ENCODE measurements at places on chromosomes 11 and 22.

- DNase-seq = no peak
These were observed 1.5 kb downstream of the AMPD3 start for GRCh38 chr11:10456519-10456918.

- no peak for DNase-seq
These were observed 1088.4 kb downstream of the LRRC4C start for GRCh38 chr11:40370821-40371616.

DNA sequence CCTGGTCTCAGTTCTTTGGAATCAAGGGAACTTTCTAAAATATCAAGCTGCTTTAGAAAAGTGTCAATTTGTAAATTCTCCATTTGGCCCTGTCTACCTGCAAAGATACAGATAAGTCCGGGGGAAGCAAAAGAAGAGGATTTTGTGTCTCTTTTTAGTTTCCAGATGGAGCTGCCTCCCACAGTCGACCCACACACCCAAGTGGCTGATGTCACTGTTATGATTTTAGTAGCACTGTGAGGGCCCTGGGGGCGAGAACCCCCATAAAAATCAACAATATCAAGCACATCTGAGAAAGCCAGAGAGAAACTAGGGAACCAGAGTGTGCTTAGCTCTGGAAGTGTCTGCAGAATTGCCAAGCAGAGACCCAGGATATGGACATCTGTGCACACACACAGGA, 212.7 kb downstream of the LARGE1 start:
- DNase-seq = no peak

DNA sequence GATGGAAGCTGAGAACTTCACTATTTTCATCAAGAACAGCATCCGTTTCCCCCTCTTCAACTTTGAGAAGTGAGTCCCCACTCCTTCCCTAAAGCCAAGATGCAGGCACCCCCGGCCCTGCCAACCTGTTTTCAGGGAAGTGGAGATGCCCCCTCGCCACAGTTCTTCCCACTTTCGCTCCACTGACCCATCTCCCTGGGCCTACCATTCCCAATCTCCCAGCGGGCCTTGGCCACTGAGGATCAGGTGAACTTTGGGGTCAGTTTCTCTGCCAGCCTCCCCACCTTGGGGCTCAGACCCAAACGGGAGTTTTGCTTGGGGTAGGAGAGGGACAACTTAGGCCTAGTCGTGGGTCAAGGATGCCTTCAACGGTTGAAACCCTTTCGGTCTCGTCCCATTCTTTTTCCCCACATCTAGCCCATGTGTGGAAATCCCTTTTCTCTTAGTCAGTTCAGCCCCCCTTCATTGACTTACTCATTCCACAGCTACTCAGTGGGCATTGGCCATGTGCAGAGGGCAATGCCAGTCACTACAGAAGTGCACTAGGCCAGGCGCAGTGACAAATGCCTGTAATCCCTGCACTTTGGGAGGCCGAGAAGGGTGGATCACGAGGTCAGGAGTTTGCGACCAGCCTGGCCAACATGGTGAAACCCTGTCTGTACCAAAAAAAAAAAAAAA, 10.6 kb downstream of the P2RX3 start:
- DNase-seq = no peak

- DNase-seq = no peak
These were observed 30.6 kb downstream of the DBX1 start for GRCh38 chr11:20129665-20130064.

DNA sequence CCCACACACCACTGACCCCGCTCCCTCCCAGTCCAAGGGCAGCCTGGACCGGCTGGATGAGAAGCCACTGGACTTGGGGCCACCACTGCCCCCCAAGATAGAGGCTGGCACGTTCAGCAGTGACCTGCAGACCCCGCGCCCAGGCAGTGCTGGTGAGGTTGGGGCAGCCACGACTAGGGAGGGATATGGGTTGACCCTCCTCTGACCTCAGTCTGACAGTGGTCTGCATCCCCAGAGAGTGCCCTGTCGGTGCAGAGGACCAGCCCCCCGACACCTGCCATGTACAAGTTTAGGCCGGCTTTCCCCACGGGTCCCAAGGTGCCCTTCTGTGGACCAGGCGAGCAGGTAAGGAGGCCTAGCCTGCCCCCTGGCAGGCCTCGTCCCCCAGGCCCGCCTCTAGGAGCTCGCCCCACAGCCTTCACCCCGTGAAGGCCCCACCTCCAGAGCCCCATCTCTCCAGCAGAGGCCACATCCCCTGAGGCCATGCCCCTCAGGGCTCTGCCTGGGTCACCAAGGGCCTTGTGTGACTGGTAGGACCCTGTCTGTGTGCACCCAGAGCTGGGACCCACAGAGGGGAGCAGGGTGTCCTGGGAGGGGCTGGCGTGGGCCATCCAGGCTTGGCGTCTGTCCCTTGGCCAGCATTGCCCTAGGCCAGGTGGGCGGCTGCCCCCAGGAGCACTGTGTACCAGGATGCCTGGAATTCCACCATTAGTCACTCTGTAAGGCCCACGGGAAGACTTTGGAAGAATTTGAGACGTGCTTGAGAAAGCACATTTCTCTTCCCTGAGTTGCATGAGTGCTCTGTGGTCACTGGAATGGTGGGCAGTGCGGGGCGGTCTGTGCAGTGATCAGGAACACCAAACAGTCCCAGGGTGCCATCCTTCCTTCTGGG, 9.4 kb downstream of the CCDC188 start:
- no peak for DNase-seq

DNA sequence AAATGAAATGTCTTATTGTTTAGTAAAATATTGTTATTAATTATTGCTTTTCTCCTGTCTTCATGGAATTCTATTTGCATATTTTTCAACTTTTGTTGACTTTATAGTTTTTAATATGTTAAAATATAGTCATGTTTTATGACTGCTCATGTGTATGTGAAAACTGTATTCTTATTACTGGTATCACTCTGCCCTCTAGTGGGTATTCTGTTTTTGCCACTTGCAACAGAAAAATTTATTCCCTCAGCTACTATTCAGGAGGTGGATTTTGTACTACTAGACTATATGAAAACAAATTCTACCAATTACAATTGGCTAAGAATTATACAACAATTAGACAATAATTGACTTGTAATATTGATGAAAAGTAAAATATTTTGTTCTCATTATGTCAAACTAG, 45.0 kb downstream of the OR4C6 start:
- no peak for DNase-seq

DNA sequence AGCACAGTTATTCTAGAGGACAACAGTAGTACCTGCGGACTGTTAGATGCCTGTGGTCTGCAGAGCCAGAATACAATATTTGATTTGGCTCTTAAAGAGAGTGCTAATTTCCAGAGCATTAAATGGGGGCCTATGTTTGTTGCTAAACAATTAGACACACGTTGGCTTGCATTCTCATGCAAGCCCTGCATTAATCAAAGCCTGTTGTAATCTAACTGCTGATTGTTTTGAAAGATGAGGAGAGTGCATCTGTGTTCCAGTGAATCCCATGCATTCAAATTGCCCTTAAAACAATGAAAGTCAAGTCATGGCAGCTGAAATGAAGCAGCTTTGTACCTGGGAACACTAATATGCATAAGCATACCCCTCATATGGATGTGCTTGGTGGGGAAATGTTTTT, 419.4 kb downstream of the DYNC2H1 start:
- no peak for DNase-seq

DNA sequence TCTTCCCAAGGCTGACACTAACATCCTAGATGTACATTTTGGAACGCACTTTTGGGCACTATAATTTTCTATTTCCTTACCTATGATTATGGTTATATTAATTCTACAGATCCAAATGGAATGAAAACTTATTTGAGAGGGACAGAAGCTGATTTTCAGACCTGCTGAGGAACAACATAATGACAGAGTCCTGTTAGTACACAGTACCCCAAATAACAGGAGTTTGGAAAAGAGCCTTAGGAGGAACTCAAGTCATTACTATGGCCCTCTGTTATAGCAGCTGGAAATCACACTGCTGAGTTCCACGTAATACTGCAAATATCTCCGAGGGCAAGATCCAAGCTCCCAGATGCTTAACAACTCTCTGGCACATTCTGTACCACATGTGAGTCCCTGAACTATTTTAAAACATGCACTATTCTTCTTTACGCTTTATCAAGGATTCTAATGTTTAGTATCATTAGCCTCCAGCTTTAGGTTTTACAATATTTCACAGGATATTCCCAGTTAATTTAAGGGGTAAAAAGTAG, 1027.7 kb upstream of the CCDC90B start:
- DNase-seq = no peak

- DNase-seq = no peak
These were observed 5.5 kb downstream of the SNAP29 start for GRCh38 chr22:20864186-20864908.

GRCh38 chr22:27662359-27663301, 138.9 kb downstream of the MN1 start:
- no peak for DNase-seq

DNA sequence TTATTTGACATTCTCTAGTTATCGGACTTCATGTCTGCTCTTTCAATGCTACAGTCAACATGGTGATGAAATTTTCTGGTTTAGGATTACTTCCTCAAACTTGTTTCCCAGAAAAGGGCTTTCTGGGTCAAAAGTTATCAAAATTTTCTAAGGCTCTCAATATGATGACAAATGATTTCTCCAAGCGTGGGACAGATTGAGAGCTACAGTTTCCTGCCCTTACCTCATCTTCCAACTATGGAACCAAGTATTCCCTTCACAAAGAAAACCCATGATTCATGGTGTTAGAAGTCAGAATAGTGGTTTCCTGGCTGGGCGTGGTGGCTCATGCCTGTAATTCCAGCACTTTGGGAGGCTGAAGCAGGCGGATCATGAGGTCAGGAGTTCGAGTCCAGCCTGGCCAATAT, 17.8 kb downstream of the MYO18B start:
- no peak for DNase-seq

DNA sequence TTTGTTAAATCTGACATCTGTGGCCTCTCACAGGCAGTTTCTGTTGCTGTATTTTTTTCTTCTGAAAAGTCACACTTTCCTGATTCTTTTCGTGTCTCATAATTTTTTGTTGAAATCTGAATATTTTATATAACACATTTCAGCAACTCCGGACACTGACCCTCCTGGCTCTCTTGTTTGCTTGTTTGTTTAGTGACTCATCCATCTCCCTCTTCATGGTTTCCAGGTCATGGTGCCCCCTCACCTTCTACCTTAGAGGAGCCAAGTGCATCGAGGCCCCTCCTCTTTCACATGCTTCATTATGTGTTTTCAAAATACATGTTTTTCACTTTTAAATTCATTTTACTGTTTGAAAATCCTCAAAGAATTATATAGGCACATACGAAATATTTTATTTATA, 562.4 kb downstream of the OPCML start:
- DNase-seq = no peak

GRCh38 chr11:12715941-12716340, 41.7 kb downstream of the TEAD1 start:
- DNase-seq = no peak

DNA sequence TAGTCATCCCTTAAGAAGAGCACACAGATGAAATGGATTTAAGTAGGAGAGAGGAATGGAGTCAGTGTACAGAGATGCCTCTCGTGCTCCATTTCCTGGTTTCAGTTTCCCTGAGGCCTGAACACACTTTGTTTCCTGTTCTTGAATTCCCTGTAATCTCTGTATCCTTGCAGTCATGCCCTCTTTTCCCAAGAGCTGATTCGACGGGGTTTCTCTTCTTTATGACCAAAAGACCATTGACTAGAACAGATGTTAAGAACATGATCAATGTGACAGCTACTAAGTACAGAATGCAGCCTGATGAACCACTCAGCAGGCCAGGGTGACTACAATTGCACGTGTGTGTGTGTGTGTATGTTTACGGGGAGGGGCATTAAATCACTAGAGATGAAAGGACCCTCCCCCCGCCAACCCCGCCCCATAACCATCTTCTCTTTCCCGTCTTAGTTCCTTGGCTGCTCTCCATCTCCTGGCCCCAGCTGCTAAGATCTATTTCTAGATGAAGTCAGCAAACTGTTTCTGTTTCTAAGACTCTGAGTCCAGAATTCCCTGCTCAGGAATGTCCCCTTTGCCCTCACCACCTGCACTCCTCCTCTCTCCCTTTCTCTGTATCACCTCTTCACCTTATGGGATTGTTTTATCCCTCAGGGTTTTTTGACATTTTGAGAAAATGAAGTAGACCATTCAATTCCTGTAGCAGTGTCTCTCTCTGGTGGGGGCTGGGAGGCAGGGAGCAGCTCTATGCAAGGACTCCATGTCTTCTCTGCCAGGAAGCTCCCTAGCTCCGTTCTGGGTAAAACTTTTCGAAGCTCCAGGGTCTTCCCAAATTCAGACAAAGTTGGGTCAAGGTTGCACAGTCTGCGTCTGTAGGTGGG, 26.0 kb downstream of the SLC22A6 start:
- no peak for DNase-seq

GRCh38 chr11:6362873-6363678, 27.2 kb upstream of the SMPD1 start:
- DNase-seq = peak; percentile 45

- no peak for DNase-seq
These were observed 659 bp upstream of the TEAD1 start for GRCh38 chr11:12673601-12673923.

DNA sequence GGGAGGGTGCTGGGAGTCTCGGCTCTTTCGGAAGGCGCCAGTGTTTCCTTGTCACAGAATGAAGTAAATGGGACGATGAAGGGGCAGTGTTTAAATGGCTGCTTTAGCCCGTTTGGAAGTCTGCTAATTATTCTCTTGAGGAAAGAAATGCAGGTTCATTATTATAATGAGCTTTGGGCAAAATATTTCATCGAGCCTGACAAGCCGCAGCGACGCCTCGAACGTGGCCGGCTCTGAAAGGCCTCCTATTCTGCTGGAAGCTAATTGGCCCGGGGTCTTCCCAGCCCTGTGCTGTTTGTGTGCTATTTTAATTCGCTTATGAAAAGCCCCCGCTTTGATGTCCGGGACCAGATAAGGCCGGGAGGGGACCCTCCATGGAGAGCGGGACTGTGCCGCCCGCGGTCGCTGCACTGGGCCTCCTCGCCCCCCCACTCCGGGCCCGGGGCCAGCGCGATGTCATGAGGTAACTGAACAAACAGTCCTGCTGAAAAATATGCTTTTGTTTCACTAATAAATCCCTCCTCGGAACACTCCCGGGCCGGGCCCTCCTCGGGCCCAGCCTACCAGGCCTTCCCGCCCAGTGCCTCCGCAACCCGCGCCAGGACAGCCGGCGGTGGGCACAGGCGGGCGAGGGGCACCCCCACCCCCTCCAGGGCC, 78.4 kb downstream of the CDKN1C start:
- DNase-seq = no peak

DNA sequence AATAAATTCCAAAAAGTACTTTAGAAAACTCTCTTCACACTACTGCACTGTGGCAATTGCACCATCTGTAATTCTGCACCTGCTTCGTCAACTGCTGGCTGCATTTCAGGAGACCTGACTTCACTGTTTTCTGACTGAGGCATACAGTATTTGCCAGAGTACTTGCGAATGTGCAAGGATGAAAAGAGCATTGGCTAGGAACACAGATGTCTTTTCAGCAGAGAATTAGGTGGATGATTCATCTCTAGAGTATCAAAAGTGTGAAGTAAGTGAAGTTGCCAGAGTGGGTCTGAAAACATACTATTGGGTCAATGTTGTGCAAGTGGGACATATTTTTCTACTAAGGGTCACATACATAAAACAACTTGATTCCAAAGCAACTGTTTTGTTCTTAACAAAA, 427.5 kb upstream of the CCDC90B start:
- DNase-seq = no peak

GRCh38 chr11:18265949-18266348, at the start of gene SAA1:
SAA1 (plus strand) TSS chr11:18266264; CDS start chr11:18266888, 624 bp downstream.
- DNase-seq = no peak

GRCh38 chr11:114291842-114292680, 4.1 kb upstream of the NNMT start:
- DNase-seq = no peak

GRCh38 chr11:3901249-3902025, 46.0 kb downstream of the STIM1 start:
- no peak for DNase-seq

Measured in stimulated activated CD4-positive, alpha-beta T cell treated with anti-CD3 and anti-CD28 coated beads, TNF-alpha, amount 100 ng/mL, for 24 hours (primary cell).